ENCODE measurements at places on chromosomes 2 and 18. TPM values are rescaled to one million over a fixed set of nuclear protein-coding genes. Genes with fewer than 3 reads are reported as not detected.

Gene ANKRD36
- 24.5 TPM for total RNA-seq

Gene ABCB11
- not detected for total RNA-seq

Gene DHX57
- total RNA-seq = 14.0 TPM

Gene TMEM200C
- not detected for total RNA-seq

Gene C2orf80
- total RNA-seq = not detected

Gene EFHD1
- total RNA-seq = not detected

Gene TMEM182
- 7.4 TPM for total RNA-seq

Gene FIGN
- total RNA-seq = not detected

Gene RAB6C
- total RNA-seq = not detected

Gene SERPINB5
- not detected for total RNA-seq

DNA sequence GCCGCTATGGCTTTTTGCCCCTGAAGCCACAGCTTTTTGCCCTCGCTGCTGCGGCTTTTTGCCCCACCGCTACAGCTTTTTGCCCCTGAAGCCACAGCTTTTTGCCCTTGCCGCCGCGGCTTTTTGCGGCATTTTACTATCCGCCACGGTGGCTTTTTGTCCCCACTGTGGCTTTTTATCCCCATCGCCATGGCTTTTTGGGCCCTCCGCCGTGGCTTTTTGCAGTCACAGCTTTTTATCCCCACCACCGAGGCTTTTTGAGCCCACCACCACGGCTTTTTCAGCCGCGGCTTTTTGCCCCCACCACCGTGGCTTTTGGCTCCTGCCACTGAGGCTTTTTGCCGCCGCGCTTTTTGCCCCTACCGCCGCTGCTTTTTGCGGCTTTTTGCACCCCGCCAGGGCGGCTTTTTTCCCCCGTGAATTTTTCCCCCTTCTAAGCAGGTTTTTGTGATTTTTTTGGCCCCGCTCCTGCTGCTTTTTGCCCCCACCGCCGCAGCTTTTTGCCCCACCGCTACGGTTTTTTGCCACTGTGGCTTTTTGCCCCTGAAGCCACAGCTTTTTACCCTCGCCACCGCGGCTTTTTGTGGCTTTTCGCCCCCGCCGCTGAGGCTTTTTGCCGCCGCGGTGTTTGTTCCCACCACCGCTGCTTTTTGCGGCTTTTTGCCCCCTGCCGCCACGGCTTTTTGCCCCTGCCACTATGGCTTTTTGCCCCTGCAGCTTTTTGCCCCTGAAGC lies 2797.2 kb upstream of the TEKT4 start:
- H3K4me3 ChIP-seq = no peak overlapping the region
- no peak overlapping the region for H3K27ac ChIP-seq
- H3K27me3 ChIP-seq = no peaks in the 10 kb centered on the region
- peaks cover 2% of the 10 kb centered on the region for H3K36me3 ChIP-seq
- no peaks in the 10 kb centered on the region for H3K4me1 ChIP-seq
- DNase-seq = no peak

DNA sequence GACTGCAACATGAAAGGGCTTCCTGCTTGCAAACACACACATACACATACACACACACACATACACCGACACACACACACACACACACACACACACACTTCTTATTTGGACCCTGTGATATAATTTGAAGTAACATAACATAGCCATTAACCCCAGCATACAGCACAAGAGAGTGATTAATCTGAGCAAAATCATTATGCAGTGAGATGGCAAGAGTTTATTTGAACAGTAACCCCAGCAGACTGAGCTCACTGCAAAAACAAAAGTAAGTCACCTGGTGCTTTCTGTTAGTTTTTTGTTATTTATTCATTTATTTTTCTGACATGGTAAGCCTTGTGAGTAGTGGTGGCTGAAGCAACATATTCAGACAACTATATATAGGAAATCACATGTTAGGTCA lies 93.7 kb downstream of the NOL4 start:
- no peak overlapping the region for H3K27ac ChIP-seq
- no peak overlapping the region for H3K4me3 ChIP-seq
- no peak for DNase-seq
- no peaks in the 10 kb centered on the region for H3K4me1 ChIP-seq
- H3K27me3 ChIP-seq = no peaks in the 10 kb centered on the region
- H3K36me3 ChIP-seq = no peaks in the 10 kb centered on the region

DNA sequence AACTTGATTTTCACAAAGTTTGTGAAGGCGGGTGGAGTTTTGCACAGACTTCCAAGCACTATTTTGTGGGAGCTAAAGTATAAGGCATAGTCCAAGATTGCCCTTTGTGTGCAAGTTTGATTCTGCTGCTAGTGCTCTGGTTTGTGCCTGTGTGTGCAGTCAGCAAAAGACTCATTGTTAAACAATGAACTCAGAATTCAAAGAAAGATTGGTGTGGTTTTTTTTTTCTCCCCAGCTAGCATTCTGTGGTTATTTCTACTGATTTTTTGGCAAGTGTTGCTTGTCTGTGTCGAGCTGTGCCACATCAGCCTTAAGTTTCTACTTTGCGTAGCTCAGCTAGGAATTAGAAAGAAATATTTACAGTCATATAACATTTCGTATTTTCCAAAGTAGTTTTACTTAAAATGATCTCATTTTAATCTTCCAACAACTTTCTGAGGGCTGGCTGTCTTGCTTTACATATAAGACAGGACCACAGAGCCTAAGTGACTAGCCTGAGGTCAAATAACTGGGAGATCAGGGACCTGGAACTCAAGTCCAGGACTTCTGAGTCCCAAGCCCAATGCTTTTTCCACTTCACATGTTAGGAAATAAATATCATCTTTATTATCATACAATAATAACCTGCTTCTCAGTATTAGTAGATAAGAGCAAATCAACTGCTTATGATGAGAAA lies 69.8 kb downstream of the BABAM2 start:
- DNase-seq = peak; percentile 27
- peak overlapping the region; percentile 34 for H3K27ac ChIP-seq
- H3K4me3 ChIP-seq = peak overlapping the region; percentile 6
- H3K4me1 ChIP-seq = peaks cover 72% of the 10 kb centered on the region

DNA sequence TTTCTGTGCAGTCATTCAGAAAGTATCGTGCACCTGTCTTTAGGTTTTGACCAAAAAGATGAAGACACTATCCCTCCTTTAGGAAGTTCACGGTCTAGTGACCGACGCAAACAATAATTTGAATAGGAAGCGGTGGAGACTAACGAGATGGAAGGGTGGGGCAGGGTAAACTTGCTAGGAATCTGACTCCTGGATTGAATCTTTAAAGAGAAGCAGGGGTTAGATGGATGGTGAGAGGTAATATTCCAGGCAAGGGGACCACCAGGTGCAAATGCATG lies 651 bp upstream of the TXNL1 start:
- no peak for DNase-seq
- H3K27me3 ChIP-seq = no peaks in the 10 kb centered on the region
- H3K4me3 ChIP-seq = peak overlapping the region; percentile 98
- peaks cover 39% of the 10 kb centered on the region for H3K4me1 ChIP-seq
- H3K27ac ChIP-seq = peak overlapping the region; percentile 96
- peaks cover 23% of the 10 kb centered on the region for H3K36me3 ChIP-seq

DNA sequence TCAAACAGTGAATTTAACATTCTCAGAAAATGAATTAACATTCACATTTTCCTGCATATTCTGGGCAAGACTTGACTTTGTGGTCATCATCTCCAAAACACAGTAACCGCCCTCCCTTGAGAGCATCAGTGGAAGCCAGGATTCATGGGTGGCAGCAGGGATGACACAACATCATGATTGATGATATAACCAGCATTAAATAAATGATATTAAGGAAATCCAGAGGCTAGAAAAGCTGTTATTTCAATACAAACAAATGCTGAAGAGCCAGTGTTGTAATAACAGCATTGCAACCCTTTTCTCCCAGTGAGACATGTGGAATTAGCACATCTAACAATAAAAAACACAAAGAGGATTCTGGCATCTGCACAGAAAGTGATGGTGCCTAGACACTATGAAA lies 41.1 kb downstream of the CDC42EP3 start:
- H3K27ac ChIP-seq = no peak overlapping the region
- H3K4me3 ChIP-seq = no peak overlapping the region
- DNase-seq = no peak
- H3K4me1 ChIP-seq = peaks cover 80% of the 10 kb centered on the region
- no peaks in the 10 kb centered on the region for H3K36me3 ChIP-seq

DNA sequence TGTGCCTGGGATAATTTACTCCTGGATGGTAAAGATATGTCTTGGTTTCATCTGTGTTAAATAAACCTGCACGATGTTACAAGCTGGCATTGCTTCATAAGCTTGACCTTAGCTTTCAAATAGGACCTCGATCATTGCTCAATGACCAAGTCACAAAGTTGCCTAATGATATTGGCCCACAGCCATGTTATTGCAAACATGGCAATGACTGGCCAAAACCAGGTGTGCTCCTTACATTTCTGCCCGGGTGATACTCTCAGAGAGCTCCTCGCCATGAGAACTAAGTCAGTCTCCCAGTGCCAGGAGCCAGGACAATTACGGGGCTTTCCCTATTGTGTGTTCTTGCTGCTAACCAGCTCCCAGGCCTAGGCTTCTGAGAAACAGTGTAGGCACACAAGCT lies 72.5 kb upstream of the CYP1B1 start:
- H3K27me3 ChIP-seq = peaks cover 4% of the 10 kb centered on the region
- peaks cover 13% of the 10 kb centered on the region for H3K4me1 ChIP-seq
- no peak overlapping the region for H3K27ac ChIP-seq
- no peaks in the 10 kb centered on the region for H3K36me3 ChIP-seq

- no peaks in the 10 kb centered on the region for H3K36me3 ChIP-seq
- no peaks in the 10 kb centered on the region for H3K27me3 ChIP-seq
- no peak overlapping the region for H3K27ac ChIP-seq
- no peak overlapping the region for H3K4me3 ChIP-seq
Observed at GRCh38 chr2:238569507-238570195, 142.9 kb downstream of the ASB1 start.

- H3K36me3 ChIP-seq = no peaks in the 10 kb centered on the region
- no peaks in the 10 kb centered on the region for H3K4me1 ChIP-seq
- H3K4me3 ChIP-seq = no peak overlapping the region
- H3K27ac ChIP-seq = no peak overlapping the region
- no peak for DNase-seq
Observed at GRCh38 chr2:133197156-133197555, 371.1 kb downstream of the NCKAP5 start.

GRCh38 chr2:176526995-176527901 lies 258.0 kb downstream of the MTX2 start:
- no peak overlapping the region for H3K4me3 ChIP-seq
- no peak overlapping the region for H3K27ac ChIP-seq
- H3K36me3 ChIP-seq = no peaks in the 10 kb centered on the region
- no peak for DNase-seq
- no peaks in the 10 kb centered on the region for H3K4me1 ChIP-seq

DNA sequence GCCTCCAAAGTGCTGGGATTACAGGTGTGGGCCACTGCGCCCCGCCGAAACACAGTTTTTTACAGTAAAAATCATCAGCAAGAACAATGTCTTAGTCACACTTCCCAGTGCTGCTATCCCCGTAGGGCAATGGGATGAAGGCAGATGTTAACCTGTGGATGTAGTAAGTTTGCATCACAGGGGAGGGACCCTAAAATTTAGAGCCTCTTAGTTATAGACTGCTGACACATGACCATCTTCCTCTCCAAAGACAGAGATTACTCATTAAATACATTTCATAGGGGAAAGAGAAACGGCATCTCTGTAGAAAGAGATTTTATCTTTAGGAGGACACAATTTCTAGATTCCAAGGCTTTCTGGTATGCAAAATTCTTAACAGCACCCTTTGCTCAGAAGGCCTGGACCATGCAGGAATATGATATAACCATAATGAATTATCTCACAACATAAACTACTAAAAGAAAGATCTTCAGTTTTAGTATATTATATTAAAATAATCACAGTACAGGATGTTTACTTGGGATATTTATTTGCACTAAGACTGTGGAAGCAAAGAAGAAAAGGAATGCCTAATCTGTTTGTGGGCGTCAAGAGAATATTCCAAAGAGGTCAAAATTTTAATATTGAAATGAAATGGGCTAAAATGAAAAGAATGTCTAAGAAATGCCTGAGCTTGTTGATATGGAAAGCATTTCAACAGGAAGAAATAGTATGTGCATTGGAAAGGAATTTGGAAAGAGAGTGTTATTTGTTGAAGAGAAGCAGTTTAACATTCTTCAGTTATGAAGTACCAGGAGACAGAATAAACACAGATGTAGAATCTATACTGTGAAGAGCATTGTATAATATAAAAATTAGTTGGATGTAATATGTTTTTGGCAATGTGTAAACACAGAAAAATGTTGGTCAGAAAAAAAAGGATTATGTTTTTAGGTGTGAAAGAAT lies 1228.3 kb upstream of the CHAC2 start:
- no peak overlapping the region for H3K4me3 ChIP-seq
- H3K27ac ChIP-seq = no peak overlapping the region
- H3K36me3 ChIP-seq = no peaks in the 10 kb centered on the region
- H3K4me1 ChIP-seq = no peaks in the 10 kb centered on the region

- no peak overlapping the region for H3K4me3 ChIP-seq
- DNase-seq = no peak
- H3K36me3 ChIP-seq = no peaks in the 10 kb centered on the region
- H3K4me1 ChIP-seq = no peaks in the 10 kb centered on the region
- H3K27ac ChIP-seq = no peak overlapping the region
- H3K27me3 ChIP-seq = peaks cover 31% of the 10 kb centered on the region
Observed at GRCh38 chr18:48488388-48488850, 50.4 kb upstream of the CTIF start.

DNA sequence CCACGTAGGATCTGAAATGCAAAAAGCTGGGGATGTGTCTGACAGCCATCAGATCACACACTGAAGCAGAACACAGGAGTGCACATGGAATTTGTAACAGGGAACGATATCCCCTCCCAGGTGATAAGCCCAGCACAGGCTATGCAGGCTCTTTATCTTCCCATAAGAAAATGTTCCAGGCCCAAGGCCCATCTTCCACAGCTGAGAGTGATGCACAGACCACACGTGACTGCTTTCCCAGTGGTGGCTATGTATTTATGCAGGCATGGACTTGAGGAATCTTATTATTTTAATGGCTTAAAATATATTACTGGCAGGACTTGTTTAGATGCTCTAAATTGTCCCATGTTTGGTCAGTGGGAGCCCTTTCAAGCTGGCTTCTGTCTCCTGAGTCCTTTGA lies 70.5 kb upstream of the AFF3 start:
- no peak overlapping the region for H3K27ac ChIP-seq
- H3K27me3 ChIP-seq = no peaks in the 10 kb centered on the region
- DNase-seq = no peak
- no peaks in the 10 kb centered on the region for H3K4me1 ChIP-seq
- no peak overlapping the region for H3K4me3 ChIP-seq

GRCh38 chr2:71210292-71210691 lies 16.6 kb downstream of the PAIP2B start:
- H3K27me3 ChIP-seq = no peaks in the 10 kb centered on the region
- no peaks in the 10 kb centered on the region for H3K36me3 ChIP-seq
- DNase-seq = no peak
- no peaks in the 10 kb centered on the region for H3K4me1 ChIP-seq
- H3K4me3 ChIP-seq = no peak overlapping the region

DNA sequence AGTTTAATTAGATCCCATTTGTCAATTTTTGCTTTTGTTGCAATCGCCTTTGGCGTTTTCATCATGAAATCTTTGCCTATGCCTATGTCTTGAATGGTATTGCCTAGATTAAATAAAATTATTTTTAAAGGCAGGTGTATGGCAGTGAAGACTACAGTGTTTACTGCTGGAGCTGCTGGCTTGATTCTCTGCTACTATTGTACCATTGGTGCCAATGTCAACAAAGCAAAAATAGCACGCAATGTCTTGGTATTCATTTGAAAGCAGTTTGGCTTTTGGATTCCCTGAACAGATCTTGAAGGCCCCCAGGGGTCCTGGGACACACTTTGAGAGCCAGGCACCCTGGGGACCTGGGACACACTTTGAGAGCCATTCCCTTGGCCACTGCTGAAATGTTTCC lies 125.4 kb upstream of the ACKR3 start:
- H3K27ac ChIP-seq = no peak overlapping the region
- H3K27me3 ChIP-seq = peaks cover 5% of the 10 kb centered on the region
- H3K36me3 ChIP-seq = no peaks in the 10 kb centered on the region
- H3K4me3 ChIP-seq = no peak overlapping the region
- peaks cover 9% of the 10 kb centered on the region for H3K4me1 ChIP-seq

All from activated CD4-positive, alpha-beta T cell treated with anti-CD3 and anti-CD28 coated beads for 36 hours (primary cell).